Endothelial cell of umbilical vein (primary cell): ENCODE measurements at places on chromosomes 12 and 14. TPM values are rescaled to one million over a fixed set of nuclear protein-coding genes. Genes with fewer than 3 reads are reported as not detected.

Gene DHH
- total RNA-seq: 3.3 and 3.9 TPM in 2 replicates

Gene CCDC196
- not detected in 2 replicates for total RNA-seq

Gene CAPZA3
- total RNA-seq: not detected in 2 replicates

Gene NKX2-1
- not detected in 2 replicates for total RNA-seq

Gene TMEM132C
- not detected in 2 replicates for total RNA-seq

Gene FOXN4
- not detected in 2 replicates for total RNA-seq

Gene NR1H4
- total RNA-seq: not detected in 2 replicates

Gene NYNRIN
- total RNA-seq: 42.8 and 45.1 TPM in 2 replicates

Gene RNASE4
- 6.9 and 8.7 TPM in 2 replicates for total RNA-seq

Gene SOX5
- total RNA-seq: 2.9 and 3.5 TPM in 2 replicates

Gene DIO2
- total RNA-seq: 0.75 TPM in 1 of 2 replicates, not detected in the other
